ENCODE measurements at places on chromosomes 6 and 20.

- DNase-seq = no peak
- no peak overlapping the region for H3K27ac ChIP-seq
- peaks cover 5% of the 10 kb centered on the region for H3K27me3 ChIP-seq
- no peaks in the 10 kb centered on the region for H3K36me3 ChIP-seq
Observed at GRCh38 chr6:27726619-27727023, 185.6 kb downstream of the OR2B2 start.

DNA sequence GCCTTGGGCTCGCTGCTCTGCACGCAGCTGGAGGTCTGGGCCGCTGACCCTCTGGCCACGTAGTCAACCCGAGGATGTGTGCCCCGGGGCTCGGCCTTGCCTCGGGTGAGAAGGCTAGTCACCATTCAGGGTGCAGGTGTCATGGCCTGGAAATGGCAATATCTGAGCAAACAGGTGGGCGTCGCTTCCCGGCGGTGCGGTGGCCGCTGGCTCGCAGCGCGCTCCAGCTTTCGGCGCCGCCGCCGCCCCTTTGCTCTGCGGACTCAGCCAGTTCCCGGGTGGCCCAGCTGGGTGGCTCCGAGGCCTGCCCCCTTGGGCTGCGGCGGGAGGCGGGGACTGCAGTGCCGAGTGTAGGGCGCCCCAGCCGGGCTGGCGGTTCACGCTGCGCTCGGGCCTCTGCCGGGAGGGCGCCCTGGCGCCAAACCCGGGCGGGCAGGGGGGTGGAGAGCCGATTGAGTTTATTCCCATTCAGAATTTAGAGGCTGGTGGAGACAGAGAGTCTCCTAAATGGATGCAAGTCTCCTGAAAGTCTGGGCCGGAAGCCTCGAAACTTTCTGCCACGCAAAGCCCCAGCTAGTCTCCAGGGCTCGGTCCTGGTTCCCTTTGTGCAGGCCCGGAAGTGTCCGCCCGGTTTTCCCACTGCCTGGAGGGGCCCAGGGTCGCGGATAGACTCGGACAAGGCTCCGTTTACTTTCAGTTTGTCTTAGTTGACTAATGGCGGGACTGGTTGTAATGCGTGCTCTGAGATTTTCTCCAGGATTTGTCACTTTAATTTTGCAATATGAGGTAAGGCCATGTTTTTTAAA lies 11.3 kb upstream of the TFAP2A start:
- peaks cover 6% of the 10 kb centered on the region for H3K4me1 ChIP-seq
- H3K36me3 ChIP-seq = no peaks in the 10 kb centered on the region
- peaks cover 54% of the 10 kb centered on the region for H3K27me3 ChIP-seq
- DNase-seq = peak; percentile 71
- peak overlapping the region; percentile 25 for H3K27ac ChIP-seq

DNA sequence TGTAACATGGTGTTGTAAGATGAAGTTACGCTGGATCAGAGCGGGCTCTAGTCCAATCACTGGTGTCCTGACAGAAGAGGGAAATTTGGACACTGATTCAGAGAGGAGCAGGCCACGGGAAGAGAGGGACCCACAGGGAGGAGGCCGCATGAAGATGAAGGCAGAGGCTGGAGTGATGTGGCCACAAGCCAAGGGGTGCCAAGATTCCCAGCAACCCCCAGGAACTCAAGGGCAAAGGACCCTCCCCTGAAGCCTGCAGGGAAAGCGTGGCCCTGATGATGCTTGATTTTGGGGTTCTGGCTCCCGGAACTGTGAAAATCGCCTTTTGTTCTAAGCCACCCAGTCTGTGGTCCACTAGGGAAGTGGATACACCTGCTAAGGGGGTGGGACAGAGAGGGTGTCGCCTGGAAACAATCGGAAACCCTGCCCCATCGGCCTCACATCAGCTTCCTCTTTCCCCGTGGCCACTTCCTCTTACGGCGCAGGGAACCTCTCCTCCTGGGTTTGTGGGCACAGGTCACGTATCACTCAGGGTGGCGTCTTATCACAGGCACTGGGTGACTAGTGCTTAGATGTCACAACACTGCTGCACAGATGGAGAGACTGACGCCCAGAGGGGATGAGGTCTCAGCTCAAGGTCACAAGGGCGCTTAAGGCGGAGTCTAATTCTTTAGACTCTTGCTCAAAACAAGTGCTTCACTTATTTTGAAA lies 58.0 kb downstream of the SULF2 start:
- H3K4me3 ChIP-seq = no peak overlapping the region
- DNase-seq = peak; percentile 79
- H3K27ac ChIP-seq = no peak overlapping the region
- H3K4me1 ChIP-seq = no peaks in the 10 kb centered on the region
- no peaks in the 10 kb centered on the region for H3K27me3 ChIP-seq
- H3K36me3 ChIP-seq = no peaks in the 10 kb centered on the region

GRCh38 chr6:22271081-22271480 lies 25.8 kb downstream of the PRL start:
- H3K27ac ChIP-seq = no peak overlapping the region
- H3K36me3 ChIP-seq = no peaks in the 10 kb centered on the region
- H3K27me3 ChIP-seq = no peaks in the 10 kb centered on the region
- DNase-seq = no peak

- H3K4me1 ChIP-seq = peaks cover 3% of the 10 kb centered on the region
- no peaks in the 10 kb centered on the region for H3K36me3 ChIP-seq
- no peak for DNase-seq
Observed at GRCh38 chr6:106098383-106099234, 12.5 kb downstream of the PRDM1 start.

GRCh38 chr6:100626721-100627120 lies 162.0 kb upstream of the SIM1 start:
- H3K27me3 ChIP-seq = no peaks in the 10 kb centered on the region
- DNase-seq = no peak
- H3K36me3 ChIP-seq = no peaks in the 10 kb centered on the region
- H3K4me1 ChIP-seq = no peaks in the 10 kb centered on the region
- no peak overlapping the region for H3K4me3 ChIP-seq

Data from kidney (tissue), 22 donors.